AG09309 (cell line): ENCODE measurements at places on chromosomes 12 and 14.

GRCh38 chr14:62301080-62301479 is 538.9 kb downstream of the SNAPC1 start:
- no peak for DNase-seq

DNA sequence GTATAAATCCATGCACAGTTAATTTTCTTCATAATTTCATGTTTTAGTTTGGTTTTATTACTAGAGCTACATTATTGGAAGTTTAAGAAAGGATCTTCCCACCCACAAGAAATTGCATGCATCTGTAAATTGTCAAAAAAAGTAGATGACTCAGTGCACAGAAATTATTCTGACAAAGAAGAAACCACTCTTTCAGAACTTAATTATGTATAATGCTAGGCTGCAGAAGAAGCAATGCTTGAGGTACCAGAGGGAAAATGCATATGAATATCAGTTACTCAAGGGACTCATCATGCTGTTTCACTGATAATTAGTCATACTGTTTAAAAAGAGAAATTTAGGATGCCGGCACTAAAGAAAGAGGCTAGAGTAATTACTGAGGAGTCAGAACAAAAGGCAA is 147.0 kb downstream of the SLC16A7 start:
- DNase-seq: peak; percentile 25

- DNase-seq: no peak
Measured at GRCh38 chr14:75430116-75430515, 2.3 kb downstream of the JDP2 start.

DNA sequence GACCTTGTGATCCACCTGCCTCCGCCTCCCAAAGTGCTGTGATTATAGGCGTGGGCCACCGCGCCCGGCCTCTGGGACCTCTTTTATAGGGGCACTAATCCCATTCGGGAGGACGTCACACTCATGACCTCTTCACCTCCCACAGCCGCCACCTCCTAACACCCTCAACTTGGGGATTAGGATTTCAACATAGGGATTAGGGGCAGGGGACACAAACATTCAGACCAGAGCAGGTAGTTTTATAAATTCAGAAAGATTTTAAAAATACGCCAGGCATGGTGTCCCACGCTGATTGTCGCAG is 49.4 kb downstream of the TPCN1 start:
- DNase-seq: no peak

GRCh38 chr12:39443929-39444209 is 949 bp upstream of the KIF21A start:
- no peak for DNase-seq

DNA sequence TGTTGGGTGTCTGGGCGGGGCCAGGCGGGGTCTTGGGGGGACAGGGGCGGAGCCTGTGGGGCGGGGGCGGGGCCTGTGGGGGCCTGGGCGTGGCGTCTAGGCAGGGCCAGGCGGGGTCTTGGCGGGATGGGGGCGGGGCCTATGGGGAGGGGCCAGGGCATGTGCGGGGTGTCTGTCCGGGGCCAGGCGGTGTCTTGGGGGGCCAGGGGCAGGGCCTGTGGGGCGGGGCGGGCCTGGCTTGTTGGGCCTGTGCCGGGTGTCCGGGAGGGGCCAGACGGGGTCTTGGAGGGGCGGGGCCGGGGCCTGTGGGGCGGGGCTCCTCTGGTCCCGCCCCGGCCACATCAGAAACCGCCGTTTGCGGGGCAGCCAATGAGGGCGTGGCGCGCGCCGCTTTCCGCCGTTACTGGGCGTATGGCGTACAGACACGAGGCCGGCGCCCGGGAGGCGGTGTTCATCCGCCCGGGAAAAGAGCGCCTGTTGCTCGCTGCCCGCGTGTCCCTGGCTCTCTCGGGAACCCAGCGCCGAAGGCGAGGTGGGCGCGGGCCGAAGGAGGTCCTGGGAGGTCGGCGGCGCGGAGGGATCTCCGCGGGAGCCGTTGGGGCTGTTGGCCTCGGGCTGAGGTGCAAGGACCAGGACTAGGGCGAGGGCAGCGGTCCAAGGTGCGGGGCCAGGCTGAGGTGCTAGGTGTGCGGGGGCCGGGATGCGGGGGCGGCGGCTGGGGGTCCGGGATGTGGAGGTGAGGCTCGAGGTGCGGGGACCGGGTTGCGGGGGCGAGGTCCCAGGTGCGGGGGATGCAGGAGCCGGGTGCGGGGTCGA is at the start of gene PIWIL1:
TSS of gene PIWIL1 (plus strand) at position 400 of the 816 bp plus-strand sequence. CDS start 4,705 bp downstream, outside the sequence.
- no peak for DNase-seq

GRCh38 chr14:67820428-67820971 is 921 bp downstream of the RAD51B start:
- no peak for DNase-seq

GRCh38 chr12:9587987-9588600 is 19.6 kb downstream of the KLRB1 start:
- no peak for DNase-seq

- DNase-seq: peak; percentile 28
Measured at GRCh38 chr14:91119556-91120311, 5.9 kb downstream of the DGLUCY start.
